ENCODE measurements at places on chromosomes 5 and 9.

GRCh38 chr9:72526901-72527800 lies 5.7 kb downstream of the TMC1 start:
- peak; percentile 60 for DNase-seq

DNA sequence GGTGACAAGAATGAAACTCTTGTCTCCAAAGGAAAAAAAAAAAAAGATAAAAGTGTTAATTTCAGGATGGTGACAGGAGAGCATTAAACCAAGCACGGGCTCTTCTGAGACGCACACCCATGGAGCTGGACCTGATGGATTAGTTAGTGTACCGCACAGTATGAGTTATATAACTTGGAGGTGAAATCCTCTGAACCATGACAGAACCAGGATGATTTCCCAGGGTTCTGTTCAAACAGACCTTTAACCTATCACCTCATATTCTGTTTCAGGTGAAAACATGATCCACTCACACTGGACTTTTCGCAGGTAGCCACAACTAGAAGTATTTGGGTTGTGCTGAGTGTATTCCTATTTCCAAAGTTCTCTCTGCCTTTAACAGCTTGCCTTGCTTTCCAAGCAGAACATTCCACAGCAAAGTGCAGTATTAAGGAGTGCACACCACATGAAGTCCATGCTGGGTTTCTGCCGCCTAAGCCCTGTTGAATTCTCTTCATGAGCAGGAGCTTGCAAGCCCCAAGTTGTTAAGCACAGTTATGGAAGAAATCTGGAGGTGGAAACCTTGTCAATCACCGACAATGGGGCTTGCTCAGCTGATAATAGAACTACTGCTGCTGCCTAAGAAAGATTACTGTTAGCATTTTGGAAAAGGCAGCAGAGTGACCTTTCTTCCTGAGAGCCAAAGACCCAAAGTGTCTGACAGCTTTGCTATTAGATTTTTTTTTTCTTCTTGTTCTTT lies 461.7 kb downstream of the TLE1 start:
- no peak for DNase-seq

DNA sequence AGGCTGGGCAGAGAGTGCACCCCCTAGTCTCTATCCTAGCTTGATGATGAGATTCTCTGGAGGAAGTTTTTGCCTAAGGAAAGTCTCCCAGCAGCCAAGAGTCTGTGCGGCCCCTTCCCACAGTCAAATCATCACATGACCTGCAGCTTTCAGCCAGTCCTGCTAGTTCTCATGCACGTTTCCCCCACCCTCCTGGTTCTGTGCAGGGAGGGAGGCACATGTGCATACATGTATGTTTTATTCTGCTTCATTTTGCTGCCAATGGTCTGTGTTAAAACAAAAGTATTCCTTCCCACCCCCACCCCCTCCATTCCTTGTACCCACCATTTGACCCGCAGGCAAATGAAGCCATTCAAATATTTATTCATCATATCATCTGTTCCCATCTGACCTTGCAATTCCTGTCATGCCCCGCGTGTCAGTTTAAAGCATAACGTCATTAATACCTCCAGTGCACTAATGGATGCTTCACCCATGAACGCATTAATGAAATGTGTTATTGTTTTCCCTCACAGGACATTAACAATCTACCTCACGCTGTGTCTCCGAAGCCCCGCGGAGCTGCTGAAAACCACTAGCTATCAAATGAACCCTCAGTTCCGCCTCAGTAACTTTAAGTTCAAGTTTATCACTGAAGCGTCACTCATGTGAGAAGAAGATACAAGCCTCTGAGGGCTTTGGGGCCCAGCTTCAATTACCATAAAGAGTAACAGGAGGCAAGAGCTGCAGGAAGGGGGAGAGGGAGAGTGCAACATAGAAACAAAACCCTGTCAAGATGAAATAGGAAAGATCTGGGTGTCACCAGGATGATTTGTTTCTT lies 139.6 kb downstream of the RASEF start:
- DNase-seq: no peak

DNA sequence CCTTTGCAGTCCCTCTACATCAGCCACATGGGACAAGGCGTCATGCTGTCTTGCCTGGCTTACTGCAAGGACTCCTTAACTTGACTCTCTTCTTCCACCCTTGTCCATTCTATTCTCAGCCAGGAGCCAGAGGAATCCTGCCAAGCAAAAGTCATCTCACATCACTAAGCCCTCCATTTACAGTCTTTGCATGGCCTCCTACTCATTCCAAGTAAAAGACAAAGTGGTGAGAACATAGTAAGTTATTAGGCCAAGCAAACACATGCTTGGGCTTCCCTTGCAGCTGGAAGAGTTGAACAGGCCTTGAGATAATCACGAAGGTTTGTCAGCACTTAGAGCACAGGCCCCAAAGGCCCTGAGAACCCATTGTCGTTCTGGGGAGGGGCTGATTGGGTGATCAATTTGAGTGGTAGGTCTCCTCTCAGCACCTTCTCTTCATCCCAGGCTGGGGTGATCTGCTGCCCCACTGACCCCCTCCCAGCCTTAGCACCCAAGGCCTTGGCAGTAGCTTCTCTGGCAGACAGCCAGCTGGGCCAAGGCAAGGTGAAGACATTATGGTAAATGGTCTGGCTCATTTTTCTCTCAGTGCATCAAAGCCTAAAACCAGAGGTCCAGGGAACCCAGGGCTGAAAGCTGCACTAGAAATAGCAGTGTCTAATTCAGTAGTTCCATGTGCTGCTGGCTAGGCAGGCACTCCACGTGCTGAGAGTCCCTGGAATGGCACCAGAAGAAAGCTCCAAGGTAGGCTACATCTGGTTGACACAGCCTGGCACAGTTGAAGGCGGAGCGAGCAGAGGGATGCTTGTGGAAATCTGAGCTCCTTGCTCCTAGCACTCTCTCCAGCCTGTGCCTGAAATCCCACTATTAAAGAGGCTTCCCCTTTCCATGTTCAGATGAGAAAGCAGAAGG lies 121.4 kb downstream of the ASTN2 start:
- DNase-seq: no peak

GRCh38 chr5:139761501-139761900 lies 34.1 kb upstream of the PSD2 start:
- no peak for DNase-seq

DNA sequence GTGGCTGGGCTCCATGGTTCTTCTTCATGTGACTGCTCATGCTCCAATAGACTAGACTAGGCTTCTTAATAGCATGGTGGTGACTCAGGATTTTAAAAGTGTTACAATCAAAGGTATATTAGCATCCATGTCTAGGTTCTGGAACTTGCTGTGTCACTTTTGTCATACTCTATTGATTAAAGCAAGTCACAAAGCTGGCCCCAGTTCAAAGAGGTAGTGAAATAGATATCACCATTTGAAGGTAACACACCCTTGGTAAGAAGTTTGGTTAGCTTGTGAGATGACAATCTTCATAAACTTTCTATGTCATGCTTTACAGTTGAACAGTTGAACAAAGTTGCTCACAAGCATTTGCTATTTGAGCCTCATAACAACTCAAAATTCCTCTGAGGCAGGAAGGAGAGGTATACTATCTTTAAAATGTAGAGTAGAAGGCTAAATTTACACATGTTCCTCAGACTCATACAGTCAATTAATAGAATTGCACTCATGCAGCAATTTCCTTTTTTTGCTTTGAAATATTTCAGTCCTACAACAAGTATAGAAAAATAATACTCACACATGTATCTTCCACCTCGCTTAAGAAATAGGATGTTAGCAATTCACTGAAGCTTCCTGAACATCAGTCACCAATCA lies 56.8 kb upstream of the TMEM252 start:
- DNase-seq: no peak

DNA sequence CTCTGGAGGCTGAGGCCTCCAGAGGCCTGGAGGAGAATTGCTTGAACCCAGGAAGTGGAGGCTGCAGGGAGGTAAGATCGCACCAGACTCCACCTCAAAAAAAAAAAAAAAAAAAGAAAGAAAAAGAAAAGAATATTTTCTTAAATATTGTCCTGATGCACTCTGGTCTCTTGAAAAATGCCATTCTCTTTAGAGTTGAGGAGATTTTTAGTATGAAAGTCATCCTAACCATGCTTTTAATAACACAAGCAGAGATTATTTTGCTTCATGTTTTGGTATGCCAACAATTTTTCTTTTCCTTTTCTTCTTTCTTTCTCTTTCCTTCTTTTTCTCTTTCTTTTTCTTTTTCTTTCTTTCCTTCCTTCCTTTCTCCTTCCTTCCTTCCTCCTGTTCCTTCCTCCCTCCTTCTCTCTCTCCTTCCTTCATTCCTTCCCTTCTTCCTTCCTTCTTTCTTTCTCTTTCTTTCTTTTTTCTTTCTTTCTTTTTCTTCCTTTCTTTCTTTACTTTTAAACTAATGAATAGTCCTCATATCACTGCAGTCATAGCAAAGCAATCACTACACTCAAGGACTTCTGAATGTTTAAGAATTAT lies 116.9 kb upstream of the CCNH start:
- DNase-seq: no peak

Data from stimulated activated CD4-positive, alpha-beta T cell treated with anti-CD3 and anti-CD28 coated beads, TNF-alpha, amount 100 ng/mL, for 4 hours (primary cell).